ENCODE measurements at places on chromosomes 7 and 10.

DNA sequence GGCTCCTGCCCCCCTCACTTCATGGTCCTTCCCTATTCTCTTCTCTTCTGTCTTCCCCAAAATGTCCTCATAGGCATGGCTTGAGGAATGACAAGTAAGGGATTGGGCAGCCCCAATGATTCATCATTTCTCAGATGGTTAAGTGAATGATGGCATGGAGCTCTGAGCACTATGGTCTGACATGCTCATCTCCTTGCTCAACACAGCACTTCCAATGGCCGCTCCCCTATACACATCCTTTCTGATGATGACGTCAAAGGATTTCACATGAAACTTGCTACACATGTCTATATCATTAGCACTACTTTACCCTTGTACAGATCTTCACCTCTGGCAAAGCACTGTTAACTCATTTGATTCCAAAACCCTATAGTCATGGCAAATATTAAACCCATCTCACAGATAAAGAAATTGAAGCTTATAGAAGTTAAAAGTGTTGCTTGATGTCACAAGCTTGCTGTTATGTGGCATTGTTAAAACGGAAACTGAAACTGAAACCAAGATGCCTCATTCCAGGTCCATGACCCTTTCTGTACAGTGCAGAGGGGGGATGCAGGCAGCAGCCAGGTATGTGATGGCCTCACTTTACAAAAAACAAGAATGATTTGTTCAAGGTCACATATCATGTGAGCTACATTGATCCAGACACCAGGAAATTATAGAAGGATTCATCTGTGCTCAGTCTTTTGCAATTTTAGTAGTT lies 90.0 kb upstream of the PLXNA4 start:
- no peak for DNase-seq

- no peak for DNase-seq
Observed at GRCh38 chr10:35640474-35640873, 1.6 kb downstream of the FZD8 start.

DNA sequence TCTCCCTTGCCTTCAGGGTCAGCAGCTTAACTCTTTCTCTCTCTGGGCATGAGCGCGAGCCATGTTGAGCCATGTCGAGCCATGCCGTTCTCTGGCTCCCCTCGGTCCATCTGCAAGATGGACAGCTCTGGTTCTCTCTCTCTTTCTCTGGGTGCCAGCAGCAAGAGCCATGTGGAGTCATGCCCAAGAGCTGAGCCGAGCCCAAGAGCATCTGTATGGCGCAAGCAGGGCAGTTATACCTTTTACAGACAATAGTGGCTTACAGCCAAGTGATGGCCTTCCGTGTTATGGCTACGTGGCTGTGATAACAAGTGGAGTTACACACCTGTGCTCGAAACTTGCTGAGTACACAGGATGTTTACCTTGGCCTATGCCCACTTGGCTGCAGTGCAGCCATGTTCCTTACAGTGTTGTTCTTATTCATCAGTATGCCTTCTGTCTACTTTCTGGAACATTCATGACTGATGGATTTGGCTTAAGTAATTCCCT lies 327.7 kb downstream of the GLRX3 start:
- no peak for DNase-seq

DNA sequence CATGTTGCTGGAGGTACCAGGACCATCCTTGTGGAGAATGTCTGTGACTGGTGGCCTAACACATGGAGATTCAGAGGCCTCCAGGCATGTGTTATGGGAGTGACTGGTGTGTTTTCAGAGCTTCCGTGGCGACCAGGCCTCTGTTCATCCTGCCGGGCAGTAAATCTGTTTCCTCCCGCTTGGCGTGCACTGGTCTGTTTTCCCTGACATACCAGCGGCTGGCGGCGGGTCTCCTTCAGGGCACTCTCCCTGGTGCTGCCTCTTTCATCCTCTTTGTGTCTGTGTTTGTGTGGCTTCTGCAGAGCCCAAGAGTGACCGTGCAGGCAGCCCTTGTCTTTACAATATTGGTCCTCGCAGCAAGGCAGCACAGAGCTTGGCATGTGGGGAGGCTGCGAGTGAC lies 385.1 kb upstream of the MKI67 start:
- no peak for DNase-seq

DNA sequence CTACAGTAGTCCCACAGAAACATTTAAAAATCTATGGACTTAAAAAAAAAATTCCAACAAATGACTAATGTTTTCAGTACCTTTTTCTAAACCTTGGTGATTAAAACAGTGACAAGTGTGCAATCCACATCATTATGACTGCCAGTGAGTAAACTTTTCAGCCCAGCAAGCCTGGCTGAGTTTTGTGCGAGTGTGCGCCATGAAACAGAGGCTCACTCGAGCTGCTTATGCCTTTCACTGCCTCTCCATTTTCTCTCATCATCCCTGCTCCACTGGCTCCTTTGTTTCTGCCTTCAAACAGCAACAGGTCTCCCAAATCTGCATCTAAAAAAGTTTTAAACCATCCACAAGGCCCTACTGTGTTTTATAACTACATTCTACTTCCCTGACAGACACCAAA lies 105.8 kb downstream of the USP6NL start:
- DNase-seq = no peak

GRCh38 chr7:55022002-55022985 lies 3.5 kb downstream of the EGFR start:
- DNase-seq = no peak

DNA sequence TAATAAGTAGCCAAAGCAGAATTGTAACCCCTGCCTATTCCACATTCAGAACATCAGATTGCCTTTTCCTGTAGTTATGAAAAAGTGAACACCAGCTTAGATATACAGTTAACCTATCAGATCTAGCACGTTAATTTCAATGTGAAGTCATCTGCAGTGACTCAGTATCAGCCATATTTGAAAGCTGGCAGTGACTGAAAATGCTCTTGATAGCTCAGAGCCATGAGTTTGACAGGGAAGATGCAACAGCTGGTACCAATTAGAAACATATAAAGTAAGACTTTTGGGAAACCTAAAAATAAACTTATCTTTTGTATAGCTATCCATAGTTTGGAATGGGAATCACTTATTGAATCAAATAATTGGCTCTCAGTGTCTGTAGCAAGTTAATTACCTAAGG lies 284.1 kb upstream of the NPSR1 start:
- no peak for DNase-seq

DNA sequence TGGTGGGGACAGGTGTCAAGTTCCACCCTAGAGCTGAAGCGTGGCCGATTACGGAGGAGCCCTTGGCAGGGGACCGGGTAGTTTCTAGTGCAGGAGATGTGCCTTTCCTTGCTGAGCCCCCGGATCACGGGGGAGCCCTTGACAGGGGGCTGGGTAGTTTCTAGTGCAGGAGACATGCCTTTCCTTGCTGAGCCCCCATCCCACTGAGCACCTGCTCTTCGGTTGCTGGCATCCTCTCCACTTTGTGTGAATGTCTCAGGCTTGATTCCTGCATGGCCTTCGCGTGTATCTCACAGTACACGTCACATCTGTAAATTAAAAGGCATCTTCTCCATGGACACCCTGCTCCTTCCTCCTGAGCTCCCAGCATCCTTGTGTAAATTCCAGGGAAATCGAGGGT lies 263.5 kb downstream of the ADARB2 start:
- no peak for DNase-seq

DNA sequence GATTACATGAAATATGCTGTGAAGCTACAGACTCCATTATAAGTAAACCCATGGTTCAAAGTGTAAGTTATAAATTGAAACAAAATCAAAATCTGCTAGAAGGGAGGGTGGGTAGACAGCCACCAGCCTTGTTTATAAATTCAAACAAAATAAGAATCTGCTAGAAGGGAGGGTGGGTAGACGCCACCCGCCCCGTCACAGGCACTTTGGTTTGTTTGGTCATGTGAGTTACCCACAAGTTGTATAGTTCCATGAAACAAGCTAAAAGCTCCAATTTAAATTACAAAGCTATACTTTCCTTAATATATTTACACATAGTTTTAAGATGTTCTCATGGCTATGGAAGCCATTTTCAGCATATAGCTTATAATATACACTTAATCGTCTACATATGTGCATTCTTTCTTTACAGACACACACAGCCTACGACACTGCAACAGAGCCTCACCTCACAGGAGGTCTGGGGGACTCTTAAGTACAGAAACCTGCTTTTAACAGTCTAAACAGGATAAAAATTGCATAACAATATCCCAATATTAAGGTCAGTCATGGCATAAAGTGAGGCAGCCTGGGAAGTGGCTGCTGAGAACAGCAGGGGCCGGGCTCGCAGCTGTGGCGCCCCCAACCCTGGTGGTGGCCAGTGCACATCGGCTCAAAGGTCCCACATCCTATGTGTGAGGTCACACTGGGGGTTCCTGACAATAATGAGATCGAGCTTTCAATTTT lies 28.1 kb upstream of the NCAPG2 start:
- DNase-seq = no peak

DNA sequence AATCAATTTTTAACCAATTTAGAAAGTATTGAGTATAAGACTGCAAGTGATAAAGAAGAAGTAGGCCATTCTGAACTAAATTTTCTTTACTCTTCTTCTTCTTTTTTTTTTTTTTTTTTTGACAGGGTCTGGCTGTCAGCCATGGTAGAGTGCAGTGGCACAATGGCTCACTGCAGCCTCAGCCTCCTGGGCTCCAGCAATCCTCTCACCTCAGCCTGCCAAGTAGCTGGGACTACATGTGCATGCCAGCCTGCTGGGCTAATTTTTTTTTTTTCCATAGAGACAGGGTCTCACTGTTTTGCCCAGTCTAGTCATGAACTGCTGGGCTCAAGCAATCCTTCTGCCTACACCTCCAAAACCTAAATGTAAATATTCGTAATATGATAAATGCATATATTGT lies 63.2 kb downstream of the DGKB start:
- DNase-seq = no peak

Data from stimulated activated CD8-positive, alpha-beta memory T cell treated with anti-CD3 and anti-CD28 coated beads, Interleukin-2, amount 100 ng/mL, for 1 hour (primary cell).